ENCODE measurements at places on chromosomes 1 and 21.
A peak's percentile ranks its signal among the peaks of the same experiment; 100 is the strongest.

- no peak for DNase-seq
Observed at GRCh38 chr1:75855010-75855409, 58.3 kb downstream of the MSH4 start.

DNA sequence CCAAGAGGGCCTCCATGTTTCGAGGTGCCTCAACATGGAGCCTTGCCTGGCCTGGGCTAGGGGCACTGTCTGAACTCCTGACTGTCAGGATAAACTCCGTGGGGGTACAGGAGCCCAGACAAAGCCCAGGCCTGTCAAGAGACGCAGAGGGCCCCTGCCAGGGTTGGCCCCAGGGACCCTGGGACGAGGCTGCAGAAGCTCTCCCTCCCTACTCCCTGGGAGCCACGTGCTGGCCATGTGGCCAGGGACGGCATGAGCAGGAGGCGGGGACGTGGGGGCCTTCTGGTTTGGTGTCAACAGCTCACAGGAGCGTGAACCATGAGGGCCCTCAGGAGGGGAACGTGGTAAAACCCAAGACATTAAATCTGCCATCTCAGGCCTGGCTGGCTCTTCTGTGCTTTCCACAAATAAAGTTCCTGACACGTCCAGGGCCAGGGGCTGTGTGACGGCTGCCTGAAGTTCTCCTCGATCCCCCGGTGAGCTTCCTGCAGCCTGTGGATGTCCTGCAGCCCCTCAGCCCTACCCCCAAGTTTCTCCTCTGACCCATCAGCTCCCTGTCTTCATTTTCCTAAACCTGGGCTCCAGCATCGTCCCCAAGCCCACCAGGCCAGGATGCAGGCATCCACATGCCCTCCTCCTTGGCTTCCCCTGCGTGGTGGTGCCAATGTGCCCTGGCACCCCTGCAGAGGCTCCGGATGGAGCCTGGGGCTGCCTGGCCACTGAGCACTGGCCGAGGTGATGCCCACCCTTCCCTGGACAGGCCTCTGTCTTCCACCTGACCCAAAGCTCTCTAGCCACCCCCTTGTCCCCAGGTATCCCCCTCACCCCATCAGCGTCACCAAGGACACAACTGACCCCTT, 12.8 kb upstream of the LRRC3 start:
- DNase-seq, result no peak

- no peak for DNase-seq
Observed at GRCh38 chr1:230864441-230864840, 3.9 kb downstream of the C1orf198 start.

DNA sequence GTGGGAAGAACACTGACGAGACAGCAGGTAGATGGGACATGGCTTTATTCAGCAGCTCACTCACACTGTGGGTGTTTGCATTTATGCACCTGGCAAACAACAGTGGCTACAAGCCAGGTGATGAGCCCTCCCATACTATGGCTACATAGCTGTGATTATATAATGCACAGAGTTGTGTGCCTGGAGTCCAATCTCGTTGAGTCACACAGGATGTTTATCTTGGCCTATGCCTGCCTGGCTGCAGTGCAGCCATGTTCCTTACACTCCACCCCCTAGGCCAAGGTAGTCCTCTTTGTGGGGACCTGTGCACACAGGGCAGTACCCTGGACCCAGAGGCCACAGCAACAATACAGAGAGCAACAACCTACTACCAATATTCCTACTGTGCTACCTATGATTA, 1643.8 kb downstream of the MRPL39 start:
- no peak for DNase-seq

DNA sequence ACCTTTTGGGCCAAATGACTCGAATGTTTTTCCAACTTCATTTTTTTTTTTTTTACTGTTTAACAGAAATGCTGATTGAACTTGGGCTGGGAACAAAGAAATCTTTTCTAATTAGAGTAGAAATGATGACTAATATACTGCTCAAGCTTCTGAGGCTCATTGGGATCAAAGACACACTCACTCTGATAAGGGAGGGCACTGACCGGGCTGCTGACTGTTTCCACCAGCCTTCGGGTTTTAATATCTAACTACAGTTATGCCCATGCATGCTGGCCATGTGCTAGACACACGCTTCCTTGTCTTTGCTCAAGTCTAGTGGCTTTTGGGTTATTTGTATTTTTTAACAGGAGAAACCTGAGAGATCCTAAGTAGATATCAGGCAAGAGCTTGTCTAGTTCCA, 16.8 kb downstream of the ZBTB18 start:
- DNase-seq, result no peak

GRCh38 chr1:157090196-157090647, 9.4 kb downstream of the ETV3L start:
- DNase-seq, result no peak

DNA sequence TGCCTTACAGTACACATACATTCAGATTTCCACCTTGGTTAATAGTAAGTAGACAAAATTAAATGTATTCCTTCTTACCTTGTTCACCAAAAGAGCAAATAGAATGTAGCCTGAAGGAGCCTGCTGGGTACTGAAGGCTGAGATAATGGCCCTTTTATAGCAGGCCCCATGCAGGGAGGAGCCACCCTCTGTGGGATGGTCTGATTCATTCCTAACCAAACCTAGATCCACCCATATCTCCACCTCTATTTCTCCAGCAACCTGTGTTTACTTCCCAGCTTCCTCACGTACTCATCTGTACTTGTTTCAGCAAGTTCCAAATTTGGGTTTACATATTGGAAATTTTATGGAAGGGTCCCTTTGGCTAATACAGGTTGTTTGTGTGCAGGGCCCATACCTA, at the start of gene FLG:
Gene FLG (minus strand): TSS at position 129 of the 400 bp plus-strand sequence. CDS start 9,783 bp downstream, outside the sequence.
- DNase-seq, result no peak

GRCh38 chr1:208008534-208008933, 97.6 kb upstream of the CD34 start:
- no peak for DNase-seq

GRCh38 chr1:165524639-165525285, 19.0 kb upstream of the LRRC52 start:
- peak; percentile 29 for DNase-seq

- DNase-seq, result no peak
Observed at GRCh38 chr21:36806103-36806502, 107.2 kb downstream of the SIM2 start.

DNA sequence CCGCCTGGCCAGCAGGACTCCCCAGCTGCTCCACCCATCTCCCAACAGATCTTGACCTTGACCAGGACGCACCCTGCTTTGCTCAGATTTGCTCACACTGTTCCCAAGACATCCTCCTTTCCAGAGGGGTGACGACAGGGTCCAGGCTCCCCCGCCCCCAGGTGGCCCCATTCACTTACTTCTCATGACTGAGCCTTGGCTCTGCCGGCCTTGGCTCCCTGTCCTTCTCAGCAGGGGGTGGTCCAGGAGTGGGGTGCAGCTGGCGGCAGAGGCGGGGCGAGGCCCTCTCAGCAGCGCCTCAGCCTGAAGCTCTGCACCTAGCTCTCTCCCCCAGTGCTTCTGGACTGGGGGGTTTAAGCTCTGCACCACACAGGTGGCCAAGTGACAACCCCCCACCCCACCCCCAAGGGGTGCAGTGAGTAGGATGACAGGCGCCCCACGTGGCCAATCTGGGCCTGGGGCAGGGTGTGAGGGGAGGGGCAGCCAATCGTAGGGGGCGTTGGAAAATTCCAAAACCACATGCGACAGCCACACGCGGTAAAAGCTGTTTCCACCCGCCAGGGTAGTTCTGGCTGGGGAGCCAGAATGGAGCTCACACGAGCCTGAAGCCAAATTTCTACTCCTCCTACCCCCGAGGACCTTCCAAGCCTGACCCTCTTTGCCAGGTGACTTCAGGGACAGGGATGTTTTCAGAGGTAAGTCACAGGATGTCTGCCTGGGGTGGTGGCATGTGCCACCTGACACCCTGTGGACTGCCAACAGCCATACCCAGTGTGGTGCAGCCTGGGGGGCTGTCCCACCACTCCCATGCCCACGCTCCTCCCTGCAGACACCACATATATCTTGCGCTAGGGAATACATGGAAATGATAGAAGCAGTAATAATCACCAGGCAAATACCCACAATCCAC, 5.6 kb downstream of the RORC start:
- no peak for DNase-seq

GRCh38 chr1:8889925-8890785, 11.7 kb upstream of the ENO1 start:
- DNase-seq, result peak; percentile 93

- no peak for DNase-seq
Observed at GRCh38 chr1:5901150-5901549, 91.1 kb downstream of the NPHP4 start.

- no peak for DNase-seq
Observed at GRCh38 chr1:168686666-168687065, 42.3 kb downstream of the DPT start.

DNA sequence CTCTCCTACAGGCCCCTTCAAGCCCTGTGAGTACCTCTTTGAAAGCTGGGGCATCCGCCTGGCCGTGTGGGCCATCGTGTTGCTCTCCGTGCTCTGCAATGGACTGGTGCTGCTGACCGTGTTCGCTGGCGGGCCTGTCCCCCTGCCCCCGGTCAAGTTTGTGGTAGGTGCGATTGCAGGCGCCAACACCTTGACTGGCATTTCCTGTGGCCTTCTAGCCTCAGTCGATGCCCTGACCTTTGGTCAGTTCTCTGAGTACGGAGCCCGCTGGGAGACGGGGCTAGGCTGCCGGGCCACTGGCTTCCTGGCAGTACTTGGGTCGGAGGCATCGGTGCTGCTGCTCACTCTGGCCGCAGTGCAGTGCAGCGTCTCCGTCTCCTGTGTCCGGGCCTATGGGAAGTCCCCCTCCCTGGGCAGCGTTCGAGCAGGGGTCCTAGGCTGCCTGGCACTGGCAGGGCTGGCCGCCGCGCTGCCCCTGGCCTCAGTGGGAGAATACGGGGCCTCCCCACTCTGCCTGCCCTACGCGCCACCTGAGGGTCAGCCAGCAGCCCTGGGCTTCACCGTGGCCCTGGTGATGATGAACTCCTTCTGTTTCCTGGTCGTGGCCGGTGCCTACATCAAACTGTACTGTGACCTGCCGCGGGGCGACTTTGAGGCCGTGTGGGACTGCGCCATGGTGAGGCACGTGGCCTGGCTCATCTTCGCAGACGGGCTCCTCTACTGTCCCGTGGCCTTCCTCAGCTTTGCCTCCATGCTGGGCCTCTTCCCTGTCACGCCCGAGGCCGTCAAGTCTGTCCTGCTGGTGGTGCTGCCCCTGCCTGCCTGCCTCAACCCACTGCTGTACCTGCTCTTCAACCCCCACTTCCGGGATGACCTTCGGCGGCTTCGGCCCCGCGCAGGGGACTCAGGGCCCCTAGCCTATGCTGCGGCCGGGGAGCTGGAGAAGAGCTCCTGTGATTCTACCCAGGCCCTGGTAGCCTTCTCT, 23.5 kb downstream of the UBE2T start:
- DNase-seq, result no peak

DNA sequence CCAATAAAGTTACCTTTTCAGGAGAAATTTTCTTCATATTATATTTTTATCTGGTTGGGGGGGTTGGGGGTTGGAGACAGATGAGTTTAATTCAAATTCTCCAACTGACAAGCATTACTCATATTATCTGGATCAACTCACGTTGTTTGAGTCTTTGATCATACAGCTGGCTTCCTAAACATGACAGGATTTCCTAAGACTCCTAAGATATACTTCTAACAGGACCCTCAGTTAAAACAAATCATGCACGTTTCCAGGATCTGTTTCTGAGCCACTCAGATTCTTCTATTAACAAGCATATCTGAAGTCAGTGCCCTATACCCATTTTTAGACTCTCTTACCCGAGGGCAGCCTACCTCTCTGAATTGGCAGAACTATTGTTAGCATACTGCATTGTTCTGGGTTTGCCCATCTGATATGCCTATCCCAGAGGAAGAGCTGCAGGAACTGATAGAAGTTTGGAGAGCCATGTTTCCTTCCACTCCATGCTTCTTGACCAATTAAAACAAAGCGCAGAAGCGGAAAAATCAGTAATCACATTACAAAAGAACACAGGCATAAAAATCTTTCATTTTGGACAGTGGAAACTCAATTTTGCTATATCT, 653.9 kb downstream of the LTN1 start:
- DNase-seq, result no peak

DNA sequence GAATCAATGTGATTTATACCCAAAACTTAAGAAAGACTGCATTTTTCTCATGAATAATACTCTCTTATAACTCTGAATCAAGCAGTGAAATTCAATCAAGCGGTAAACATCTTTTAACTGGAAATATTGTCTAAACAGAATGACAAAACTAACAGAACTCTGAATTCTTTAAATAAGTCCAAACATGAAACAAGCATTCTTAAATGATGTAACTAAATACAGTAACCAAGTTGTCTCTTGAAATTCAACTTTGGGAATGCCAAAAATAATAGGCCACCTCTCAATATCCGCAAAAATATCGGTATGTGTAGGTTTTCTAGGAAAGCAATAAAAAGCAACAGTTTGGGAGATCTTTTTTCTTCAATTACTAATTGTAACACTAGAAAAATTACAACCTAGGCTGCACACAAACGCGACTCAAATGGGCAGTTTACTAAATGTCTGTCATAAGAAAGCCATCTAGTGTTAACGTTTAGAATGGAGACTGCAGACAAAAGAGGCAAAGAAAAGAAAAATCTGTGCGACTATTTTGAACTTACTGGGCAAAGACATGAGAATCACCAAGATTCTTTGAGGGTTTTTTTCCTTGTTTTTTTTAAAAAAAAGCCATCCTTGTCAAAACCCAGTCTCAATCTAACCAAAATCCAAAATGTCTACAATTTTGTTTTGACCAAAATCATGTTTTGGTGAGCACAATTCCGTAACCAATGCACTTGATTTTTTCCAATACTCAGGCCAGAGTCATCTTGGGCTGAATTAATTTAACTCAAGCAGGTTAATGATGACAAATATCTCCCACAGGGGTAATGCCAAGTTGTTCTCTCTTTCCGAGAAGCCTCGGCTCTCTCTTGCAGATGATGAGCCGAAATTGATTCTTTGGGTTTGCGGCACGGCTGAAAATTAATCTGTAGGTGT, 1.3 kb downstream of the SIPA1L2 start:
- no peak for DNase-seq

- DNase-seq, result no peak
Observed at GRCh38 chr1:62271134-62271533, 48.1 kb downstream of the KANK4 start.

GRCh38 chr21:38133240-38133639, 123.6 kb upstream of the KCNJ15 start:
- no peak for DNase-seq

GRCh38 chr1:192807211-192808162, 1.4 kb upstream of the RGS2 start:
- DNase-seq, result no peak

- DNase-seq, result no peak
Observed at GRCh38 chr1:232555494-232556210, 74.3 kb downstream of the SIPA1L2 start.

Measured in esophagus muscularis mucosa (tissue), 4 donors.